Stimulated activated CD8-positive, alpha-beta memory T cell treated with anti-CD3 and anti-CD28 coated beads, Interleukin-7, amount 100 ng/mL, for 1 hour (primary cell): ENCODE measurements at places on chromosomes 5 and 9.

DNA sequence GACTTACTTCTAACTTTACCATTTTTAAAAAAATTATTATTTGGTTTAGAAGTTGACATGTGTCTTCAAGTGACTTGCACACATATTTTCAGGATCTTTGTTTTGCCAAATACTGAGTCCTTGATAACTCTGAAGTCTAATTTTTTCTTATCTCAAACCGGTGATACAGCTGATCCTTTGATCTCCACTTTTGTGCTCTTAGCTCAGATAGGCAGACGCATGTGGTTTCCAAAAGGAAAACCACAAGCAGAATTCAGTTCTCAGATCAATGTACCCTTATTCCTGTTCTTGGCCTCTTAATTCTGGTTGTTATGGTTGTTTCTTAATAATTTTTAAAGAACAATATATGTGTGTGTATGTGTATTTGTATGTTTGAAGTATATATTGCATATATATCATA, 238.3 kb upstream of the EDIL3 start:
- DNase-seq: no peak

DNA sequence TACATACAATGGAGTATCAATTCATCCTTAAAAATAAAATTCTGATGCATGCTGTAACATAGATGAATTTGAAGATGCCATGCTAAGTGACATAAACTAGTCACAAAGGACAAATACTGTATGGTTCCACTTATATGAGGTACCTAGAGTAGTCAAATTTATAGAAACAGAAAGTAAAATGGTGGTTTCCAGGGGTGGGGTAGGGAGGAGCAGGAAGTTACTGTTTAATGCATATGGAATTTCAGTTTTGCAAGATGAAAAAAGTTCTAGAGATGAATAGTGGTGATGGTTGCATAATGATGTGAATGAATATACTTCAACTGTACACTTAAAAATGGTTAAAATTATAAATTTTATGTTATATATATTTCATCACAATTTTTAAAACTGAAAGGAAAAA, 57.3 kb upstream of the FNIP1 start:
- no peak for DNase-seq

DNA sequence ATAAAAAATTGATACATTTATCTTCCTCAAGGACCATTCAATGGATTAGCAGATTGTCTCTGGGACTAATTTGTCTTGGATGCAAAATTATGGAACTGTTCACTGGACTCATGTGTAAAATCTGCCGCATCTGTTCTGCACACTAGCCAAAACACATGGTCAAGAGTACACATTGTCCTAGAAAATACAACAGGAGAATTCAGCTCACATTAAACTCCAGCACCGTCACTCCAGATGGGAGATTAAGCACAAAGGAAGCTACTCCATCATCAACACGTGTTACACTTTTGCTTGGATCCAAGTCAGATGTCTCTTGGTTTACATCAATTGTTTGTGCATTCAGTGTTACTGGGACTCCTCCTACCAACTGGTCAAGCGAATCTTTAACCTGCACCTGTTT, 28.8 kb downstream of the C5 start:
- DNase-seq: no peak

DNA sequence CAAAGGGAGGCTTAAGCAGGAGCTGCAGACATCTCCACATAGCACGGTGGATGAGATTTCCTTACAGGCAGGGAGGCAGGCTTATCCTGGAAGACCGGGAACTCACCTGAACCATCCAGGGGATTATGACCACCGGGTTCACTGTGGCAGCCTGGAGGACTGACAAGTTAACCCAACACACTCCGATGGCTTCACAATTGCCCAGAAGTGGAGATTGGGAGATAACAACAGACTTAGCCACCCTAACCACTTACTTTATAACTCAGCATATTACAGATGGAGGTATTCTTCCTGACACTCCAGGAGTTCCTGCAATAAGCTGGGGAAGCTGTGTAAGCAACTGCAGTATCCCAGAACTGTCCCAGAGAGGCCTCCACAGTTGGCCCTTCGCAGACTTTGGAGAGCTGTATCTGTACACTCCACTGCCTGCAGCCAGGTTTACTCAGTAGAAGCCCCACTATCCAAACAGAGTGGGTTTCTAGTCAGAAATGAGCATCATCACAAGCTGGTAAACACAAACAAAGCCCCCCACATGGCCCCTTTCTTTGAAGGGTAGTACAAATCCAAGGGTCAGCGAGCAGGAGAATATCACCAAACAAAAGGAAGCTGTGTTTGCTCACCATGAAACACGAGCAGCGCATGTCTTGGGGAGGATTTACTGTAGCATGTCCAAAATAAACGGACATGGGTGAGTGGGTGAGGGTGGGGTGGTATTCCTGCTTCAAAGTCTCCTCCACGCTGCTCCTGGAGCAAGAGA, 462.2 kb downstream of the RASEF start:
- no peak for DNase-seq

GRCh38 chr5:55230086-55230629, 3.0 kb upstream of the MCIDAS start:
- no peak for DNase-seq

DNA sequence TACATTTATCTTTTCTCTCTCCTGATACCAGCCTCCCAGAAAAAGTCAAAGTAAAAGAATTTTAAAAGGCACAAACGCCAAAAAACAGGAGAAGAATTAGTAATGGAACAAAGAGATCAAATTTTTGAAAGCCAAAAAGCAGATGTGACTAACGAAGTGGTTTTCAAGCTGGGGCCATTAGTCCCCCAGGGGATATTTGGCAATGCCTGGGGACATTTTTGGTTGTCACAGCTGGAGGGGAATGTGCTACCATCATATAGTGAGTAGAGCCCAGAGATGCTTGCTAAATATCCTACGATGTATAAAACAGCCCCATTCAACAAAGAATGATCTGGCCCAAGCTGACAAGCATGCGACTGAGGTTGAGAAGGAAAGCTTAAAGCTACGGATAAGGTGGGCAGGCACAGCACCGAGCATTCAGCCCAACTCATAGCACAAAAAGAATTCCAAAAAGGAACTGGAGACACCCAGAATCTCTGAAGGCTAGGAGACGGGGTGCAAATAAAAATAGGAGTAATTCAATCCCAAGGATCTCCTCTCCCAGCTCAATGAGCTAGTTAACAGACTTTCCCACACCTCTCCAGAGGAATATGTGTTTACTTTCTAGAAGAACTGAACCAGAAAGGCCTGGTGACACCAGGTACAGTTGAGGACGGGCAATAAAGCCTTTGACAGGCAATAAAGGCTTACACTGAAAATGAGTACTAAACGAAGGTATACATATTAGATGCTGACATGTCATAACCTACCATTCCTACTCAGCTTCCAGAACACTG, 269.0 kb downstream of the DENND1A start:
- DNase-seq: no peak

DNA sequence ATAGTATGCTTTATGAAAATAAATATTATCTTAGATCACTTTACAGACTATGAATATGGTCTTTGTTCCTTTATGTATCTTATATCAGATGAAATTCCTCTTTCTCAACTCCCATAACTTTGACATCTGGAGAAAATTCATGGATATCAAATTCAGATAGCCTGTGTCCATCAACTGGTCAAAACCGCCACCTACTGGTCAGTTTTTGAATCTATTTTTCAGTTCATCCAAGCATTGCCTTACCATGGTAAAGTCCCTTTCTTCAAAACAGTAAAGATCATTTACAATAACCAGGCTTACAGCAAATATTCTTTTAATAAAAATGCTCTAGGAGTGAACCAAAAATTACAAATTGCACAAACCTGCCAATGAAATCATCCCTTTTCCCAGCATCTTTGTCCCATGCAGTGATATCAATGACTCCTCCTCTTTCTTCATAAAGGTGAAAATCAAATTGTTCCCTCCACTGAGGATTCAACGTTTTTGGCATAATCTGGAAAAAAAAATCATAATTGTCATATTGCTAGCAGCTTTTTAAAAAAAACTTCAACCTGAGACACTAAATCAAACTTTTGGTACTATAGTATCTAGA, 290.5 kb downstream of the SLF1 start:
- DNase-seq: no peak

DNA sequence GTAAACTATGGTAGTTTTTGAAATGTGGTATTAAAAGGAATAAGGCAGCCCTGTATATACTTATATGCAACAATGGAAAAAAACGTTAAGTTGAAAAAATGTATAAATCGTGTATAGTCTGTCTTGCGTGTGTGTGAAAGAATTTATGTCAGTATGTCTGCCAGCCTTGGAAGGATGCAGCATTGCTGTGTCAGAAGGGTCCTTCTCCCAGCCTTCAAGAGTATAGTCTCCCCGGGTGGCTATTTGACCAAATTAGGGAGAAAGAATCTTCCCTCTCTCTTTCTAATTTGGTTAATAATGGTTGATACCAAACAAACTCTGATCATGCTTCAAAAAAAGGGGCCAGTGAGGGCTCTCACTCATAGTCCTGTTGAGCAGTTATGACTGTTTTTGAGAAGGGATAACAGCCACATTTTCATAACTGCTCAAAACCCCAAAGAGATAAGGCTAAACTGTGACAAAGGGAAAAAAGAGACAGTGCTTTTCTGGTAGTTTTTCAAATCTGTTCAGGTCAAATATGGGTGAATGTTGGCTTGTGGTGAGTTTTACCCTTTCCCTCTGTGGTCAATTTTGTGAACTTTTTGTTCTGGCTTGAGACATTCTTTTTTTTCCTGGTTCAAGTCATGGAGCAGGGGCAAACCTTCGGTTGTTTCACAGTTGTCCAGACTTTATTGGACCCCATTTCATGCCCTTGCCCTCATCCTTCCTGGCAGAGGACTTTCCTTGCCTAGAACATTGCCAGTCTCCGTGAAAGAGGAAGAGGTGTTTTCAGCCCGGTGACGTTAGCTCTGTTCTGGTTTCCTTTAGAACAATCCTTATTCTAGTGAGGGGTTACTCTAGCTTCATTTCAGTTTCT, 21.0 kb downstream of the SNX30 start:
- DNase-seq: no peak
